ENCODE measurements at places on chromosomes 2 and 18.
A peak's percentile ranks its signal among the peaks of the same experiment; 100 is the strongest.

DNA sequence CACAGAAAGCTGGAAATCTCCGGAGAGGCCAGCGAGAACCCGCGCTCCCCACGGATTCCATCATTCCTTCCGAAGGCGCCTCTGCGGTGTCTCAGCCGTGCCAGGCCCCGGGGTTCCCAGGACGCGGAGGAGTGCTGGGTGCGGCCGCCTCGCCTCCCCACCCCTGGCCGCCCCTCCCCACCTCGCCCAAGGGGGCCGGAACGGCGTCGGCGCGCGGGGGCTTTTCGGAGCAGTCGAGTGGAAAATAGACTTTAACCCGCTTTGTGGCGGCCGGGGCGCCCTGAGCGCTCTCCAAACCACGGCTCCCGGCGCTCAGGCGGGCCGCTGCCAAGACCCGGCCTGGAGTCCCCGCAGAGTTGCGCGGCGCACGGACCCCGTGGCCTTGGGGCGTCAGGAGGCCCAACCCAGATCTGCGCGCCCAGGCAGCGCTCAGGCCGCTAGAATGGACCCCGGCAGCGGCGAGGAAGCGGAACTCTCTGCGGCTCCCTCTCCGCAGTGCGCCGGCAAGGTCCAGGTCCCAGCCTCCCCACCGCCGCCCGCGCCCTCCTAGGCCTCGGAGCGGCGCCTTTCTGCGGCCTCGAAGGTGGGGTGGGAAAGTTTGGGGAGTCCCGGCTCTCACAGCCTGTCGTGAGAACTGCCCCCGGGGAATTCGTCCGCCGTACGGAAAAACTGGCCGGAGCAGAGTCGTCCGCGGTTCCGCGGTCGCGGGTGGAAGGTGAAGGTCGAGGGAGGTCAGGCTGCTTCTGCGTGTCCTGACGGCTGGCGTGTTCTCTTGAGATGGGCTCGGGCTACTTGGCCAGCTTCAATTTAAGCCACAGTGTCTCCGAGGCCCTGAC, 1.2 kb upstream of the EMX1 start:
- peak; percentile 41 for DNase-seq

GRCh38 chr2:23065210-23065609, 319.8 kb upstream of the KLHL29 start:
- DNase-seq: no peak

GRCh38 chr2:181847198-181847556, 44.4 kb upstream of the ITPRID2 start:
- no peak for DNase-seq

DNA sequence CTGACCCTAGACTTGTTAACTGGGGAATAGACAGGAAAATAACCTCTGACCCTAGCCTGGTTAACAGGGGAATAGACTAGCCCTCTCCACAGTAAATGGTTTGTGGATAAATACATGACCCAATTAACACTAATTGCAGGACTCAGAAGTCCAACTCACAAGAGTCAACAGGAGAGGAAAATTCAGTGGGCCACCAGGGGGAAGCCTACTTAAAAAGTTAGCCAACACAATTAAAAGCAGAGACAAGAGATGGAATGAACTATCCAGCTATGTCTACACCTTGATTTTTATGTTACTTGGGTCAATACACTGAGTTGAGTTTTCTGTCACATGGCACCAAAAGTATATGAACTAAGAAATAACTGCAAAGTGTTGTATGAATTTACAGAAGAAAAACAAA, 158.8 kb upstream of the SLC39A10 start:
- DNase-seq: peak; percentile 31

DNA sequence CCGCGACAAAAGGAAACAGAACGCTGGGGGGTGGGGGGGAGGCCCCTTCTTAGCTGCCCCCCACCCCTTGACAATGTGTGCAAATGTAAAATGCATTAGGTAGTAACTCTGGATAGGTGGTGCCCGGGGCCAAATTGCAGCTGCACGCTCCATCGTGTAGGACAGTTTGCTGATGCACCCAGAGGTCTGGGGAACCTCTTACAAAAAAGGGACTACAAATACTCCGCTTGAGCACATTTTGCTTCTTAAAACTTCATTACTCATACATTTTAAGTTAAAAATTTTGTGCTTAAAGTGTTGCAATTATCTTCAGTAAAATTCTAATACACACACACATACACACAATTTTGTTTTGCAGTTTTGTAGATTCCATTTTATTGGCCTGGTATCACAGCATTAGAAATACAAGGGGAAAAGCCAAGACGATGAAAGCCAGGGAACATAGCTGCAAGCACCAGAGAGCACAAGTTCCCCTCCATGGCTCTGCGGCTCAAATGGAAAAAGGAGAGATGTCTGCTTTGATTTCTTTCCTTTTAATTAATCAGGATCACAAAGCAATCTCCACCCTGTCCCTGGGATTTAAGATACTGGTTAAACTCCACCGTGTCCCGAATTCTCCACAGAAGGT, 582.1 kb downstream of the ZEB2 start:
- no peak for DNase-seq

- no peak for DNase-seq
Observed at GRCh38 chr18:69897397-69898108, 50.1 kb downstream of the CD226 start.

DNA sequence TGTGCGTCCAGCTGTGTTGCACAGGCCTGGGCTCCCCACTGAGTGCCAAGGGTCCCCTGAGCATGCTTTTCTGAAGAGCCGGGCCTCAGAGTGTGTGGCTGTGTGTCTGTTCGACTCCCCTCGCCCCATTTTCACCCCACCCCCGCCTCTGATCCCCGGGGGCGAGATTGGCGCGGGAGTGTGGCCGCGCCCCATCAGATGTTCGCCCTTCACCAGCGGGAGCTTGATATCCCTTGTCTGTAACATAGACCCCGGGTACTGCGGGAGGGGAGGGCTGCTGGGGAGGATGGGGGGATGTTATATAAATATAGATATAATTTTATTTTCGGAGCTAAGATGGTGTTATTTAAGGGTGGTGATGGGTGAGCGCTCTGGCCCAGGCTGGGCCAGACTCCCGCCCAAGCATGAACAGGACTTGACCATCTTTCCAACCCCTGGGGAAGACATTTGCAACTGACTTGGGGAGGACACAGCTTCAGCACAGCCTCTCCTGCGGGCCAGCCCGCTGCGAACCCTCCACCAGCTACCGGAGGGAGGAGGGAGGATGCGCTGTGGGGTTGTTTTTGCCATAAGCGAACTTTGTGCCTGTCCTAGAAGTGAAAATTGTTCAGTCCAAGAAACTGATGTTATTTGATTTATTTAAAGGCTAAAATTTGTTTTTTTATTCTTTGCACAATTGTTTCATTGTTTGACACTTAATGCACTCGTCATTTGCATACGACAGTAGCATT, 1.5 kb downstream of the RHOB start:
- DNase-seq: peak; percentile 44

- DNase-seq: no peak
Observed at GRCh38 chr18:366466-367061, 98.7 kb upstream of the THOC1 start.

GRCh38 chr2:161415987-161416707, at the start of gene TBR1:
TSS of gene TBR1 (plus strand) at chr2:161416297. CDS start at chr2:161416411, 114 bp downstream.
- DNase-seq: no peak

DNA sequence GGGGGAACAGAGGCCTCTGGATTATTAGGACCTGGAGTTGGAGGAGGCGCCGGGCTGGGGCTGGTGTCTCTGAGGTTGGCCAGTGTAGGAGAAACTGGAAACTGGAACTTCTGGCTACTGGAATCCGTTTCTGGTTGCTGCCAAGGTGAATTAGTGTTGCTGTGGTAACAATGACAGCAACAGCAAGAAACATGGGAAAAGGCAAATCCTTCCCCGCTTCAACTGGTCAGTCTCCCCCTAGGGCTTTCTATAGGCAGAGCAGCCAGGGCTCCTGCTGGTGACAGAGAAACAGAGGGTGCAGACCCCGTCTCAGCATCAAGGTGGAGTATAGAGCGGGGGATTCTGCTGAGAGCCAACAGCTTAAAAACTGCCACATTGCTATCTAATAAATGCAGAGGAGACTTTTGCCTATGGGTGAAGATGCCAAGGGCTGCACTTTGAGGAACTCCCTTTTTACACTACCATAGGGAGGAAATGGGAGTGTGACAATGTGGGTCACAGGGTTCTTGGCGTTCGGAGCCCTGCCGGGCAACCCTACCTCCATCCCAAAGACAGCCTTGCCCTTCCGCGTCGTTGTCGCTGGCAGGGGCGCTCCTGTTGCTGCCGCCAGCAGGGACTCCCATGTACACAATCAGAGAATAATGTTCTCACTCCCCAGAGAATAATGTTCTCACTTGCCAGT, 81.4 kb upstream of the CABLES1 start:
- no peak for DNase-seq

DNA sequence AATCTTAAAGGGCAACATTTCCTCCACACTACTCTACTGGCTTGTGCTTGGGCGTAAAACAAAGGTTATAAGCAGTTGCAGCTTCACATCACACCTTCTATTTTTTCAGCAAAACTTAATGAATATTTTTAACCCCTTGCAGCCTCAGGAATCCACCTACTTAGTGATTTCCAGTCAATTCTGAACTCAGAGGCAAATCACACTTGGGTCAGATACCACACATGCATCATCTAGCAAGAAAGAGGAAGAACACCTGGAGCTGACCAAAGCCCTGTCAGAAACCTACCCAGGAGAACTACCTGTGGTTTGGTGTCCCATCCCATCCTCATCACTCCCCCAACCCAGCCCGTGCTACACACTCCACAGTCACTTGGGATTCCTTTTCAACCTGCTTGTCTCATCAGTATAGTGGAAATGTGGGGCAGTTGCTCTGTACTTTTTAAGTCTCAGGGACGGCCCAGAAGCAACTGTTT, 25.5 kb downstream of the PIAS2 start:
- no peak for DNase-seq

DNA sequence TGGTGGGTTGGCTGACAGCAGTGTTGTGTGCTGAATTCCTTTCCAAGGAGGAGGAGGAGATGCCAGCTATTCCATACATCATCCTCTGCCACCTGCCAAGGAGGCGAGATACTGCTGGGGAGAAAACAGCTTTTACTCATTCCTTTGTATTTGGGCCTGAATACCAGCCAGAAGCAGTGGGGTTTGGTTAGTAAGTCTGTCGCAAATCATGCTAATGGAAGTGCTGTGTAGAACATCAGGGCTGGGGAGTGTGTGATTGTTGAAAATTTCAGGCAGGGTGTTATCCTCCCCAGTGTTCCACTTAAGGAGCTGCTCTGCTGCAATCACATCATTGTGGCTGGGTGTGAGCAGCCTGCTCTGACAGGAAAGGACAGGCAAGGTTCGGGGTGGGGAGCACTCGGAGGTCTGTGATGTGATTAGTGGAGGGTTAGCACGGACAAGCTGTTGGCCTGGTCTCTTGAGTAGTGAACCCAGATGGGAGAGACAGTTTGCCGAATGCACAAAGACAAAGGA, 128.2 kb upstream of the DLX2 start:
- DNase-seq: no peak

- DNase-seq: peak; percentile 35
Observed at GRCh38 chr2:7748717-7749415, 831.7 kb downstream of the RNF144A start.

DNA sequence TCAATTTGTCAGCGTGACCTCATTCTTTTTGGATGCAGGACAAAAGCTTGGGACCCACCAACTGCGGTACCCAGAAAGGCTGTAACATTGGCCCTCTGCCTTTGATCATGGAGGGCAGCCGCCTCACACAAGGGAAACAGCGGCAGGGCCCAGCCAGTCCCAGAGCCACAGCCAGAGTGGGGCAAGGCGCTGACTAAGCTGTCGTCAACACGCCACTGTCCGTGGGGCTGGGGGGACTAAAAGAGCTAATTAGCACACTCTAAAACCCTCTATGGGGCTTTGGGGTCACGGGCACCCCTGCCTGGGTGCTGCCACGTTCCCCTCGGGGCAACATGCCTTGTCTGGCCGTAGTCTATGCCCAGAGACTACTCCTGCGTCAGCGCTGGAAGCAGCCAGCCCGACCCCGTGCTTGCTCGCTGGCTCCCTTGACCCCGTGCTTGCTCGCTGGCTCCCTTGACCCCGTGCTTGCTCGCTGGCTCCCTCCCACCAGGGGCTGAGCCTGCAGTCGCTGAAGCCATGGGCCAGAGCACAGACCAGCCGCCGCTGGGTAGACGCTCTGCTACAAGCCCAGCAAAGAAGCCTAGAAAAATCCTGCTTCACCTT, 598.4 kb downstream of the MBD2 start:
- no peak for DNase-seq

- no peak for DNase-seq
Observed at GRCh38 chr2:55489467-55490062, 30.0 kb upstream of the CFAP36 start.

GRCh38 chr2:107383691-107384090, 443.0 kb upstream of the RGPD4 start:
- DNase-seq: no peak

- DNase-seq: no peak
Observed at GRCh38 chr2:70400539-70400938, 98.7 kb upstream of the FAM136A start.

- DNase-seq: no peak
Observed at GRCh38 chr2:231884438-231885140, 41.6 kb downstream of the NPPC start.

GRCh38 chr2:176612036-176612435, 342.8 kb downstream of the MTX2 start:
- no peak for DNase-seq

DNA sequence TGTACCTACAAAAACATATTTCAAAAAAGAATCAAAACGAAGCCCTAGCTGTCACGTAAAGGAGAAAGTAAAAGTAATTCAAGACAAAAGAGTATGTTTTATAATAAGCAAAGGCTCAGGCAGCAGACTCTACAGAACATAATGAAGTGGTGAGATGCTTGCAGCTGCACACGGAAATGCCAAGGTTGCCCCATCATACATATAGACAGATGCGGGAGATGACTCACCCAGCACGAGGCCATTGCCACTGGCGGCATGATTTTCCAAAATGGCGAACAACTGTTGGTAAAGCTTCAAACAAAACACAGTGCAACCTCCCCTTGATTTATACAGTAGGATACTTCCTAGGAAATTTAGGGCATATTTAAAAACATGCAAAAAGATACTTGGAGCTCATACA, 26.0 kb upstream of the C1QL2 start:
- DNase-seq: peak; percentile 15

DNA sequence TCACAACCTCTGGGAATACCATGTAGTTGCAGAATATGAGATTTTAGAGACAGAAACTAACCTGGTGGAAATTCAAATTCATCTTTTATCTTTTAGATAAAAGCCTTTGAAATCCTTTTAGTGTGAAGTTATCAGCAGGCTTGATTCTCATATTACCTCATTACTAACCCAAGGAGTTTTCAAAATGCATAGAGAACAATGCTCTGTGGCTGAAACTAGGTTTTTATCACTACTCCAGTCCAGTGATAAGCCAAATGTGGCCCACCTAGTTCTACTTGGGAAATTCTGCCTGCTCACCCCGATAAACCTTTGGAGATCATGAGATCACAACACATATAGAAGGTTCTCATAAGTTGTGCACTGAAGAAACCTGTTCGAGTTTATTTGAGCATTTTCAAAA, 121.7 kb downstream of the MMADHC start:
- no peak for DNase-seq
